Pons (tissue), 1 donor: ENCODE measurements at places on chromosomes 7 and 10.
A peak's percentile ranks its signal among the peaks of the same experiment; 100 is the strongest.

- DNase-seq: no peak
Observed at GRCh38 chr7:5384618-5385017, 39.0 kb downstream of the TNRC18 start.

DNA sequence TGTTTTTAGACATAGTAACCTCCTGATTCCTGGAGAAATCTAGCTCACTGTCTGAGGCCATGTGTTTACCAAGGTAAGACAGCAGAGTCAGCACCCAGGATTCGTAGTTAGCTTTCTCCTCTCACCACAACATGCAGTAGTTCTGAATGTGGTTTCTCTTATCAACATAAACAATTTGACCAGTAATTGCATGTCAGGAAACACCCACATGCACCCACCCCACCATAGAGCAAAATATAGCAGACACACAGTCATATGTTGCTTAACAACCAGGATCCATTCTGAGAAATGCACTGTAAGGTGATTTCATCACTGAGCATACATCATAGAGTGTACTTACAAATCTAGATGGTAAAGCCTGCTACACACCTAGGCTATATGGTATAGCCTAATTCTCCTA lies 1004.0 kb downstream of the ANKRD7 start:
- DNase-seq: no peak

DNA sequence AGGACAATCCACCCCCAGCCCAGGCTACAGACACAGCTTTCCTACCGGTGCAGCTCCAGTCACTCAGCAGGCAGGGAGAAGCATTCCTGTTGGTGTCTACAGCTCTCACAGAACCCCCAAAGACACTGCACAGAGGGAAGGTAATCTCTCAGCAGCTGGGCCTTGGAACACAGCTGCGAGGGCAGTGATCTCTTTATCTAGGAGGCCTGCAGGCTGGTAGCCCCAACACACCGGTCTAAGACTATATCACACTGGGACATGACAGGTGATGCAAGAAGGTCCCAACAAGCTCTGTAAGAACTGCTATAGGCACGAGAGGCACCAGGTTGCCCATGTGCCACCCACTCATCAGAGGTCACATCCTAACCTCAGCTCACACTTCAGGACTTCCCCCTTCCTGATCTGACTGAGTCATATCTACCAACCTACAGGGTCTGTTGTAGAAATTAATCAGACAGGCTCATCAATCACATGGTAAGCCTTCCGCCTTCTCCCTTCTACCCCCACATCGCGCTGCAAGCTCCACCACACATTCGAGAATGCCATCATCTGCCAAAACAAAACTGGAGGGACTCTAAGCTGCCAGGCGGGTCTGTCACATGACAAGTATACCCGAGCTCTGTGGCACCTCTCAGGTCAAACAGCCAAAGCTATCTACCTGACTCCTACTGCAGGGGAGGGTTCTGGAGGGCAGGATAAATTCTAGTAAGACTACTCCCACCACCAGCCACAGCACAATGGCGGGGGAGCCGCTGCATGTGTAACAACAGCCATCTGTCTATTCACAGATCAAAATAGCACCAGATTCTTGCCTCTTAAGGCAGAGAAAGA lies 26.1 kb downstream of the FAM53B start:
- DNase-seq: peak; percentile 71

DNA sequence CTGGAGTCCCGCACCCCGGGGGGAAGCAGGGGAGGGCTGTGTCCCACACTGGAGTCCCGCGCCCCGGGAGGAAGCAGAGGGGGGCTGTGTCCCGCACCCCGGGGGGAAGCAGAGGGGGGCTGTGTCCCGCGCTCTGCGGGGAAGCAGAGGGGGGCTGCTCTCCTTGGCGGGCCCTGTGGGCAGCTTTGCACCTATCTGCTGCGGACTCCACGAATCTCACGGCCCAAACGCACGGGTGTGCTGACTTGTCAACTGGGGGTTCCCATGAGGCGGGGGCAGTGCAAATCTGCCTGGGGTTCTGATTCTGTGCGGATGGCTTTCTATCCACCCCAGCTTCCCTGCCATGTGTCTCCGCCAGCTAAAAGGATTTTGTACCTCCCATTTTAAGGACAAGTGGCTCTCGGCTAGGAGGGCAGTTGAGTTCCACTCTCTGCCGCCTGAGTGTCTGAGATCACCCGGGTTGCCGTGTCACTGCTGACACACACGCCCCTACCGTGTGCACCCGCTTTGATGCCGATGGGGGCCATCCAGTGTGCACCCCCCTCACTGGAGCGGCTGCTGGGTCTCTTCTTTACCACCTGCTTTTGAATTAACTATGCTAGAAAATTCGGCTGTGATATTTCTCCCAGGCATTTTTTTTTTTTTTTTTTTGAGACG lies 20.5 kb downstream of the GPER1 start:
- no peak for DNase-seq

DNA sequence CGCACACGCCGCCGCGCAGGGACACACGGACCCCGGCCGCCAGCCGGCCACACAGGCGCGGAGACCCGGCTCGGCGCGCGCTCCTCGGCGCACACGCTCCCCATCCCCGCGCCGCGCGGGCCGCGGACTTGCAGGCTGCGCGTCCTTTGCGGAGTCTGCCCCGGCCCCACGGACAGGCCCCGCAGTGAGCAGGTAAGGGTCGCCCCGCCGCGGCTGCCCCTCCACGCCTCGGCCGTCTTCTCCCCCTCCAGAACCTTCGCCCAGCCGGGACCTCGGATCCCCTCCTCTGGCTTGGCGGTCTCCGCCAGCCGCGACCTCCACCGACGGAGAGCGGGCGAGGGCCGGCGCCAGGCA lies 356 bp downstream of the ADCYAP1R1 start:
- DNase-seq: no peak
